ENCODE measurements at places on chromosomes 12 and 14.

- DNase-seq: no peak
Measured at GRCh38 chr12:93743999-93744689, 67.0 kb downstream of the CRADD start.

DNA sequence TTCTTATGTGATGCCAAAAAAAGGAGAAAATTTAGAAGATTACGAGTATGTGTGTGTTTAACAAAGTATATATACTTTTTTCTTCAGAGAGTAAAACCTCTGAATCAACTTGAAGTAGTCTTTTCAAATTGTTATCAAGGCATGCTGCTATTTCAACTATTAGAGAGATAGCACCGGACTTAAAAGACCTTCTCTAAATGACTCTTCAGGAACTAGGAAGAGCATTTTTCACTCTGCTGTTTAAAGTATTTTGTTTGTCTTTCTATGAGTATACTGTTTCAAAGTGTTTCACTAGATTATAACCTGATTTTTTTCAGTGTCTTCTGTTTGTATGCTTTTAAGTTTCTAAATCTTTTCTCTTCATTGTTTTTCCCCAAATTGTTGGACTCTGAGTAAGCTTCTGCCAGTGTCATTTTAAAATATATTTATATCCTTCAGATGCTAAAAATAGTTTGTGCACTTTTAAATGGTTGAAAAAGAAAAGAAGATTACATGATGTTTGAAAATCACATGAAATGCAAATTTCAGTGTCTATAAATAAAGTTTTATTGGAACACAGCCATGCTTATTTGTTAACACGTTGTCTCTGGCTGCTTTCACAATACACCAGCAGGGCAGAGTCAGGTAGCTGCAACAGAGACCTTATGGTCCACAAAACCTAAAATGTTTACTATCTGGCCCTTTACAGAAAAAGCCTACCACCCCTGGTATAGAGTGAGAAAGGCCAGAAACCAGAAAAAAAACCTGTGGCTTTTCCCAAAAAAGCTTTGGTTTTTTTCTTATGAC is 21.3 kb downstream of the CRADD start:
- peak; percentile 40 for DNase-seq

- peak; percentile 74 for DNase-seq
Measured at GRCh38 chr12:102816816-102817434, 100.1 kb downstream of the PAH start.

DNA sequence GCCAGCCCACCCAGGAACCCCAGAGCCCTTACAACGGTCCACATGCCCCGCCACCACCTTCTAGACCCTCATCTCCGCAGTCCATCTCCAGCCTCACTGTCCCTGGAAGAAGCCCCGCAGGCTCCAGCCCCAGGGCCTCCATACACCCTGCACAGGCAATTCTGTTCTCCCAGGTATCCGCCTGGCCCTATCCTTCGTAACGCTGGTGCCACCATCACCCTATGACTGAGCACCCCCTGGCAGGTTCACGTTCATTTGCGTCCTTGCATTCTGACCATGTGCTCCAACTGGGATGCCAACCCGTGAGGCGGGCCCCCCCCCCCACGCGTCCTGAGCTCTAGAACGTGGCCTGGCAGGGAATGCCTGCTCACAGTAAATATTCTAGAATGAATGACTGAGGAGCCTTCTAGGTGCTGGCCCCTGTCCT is 675 bp upstream of the SCARB1 start:
- no peak for DNase-seq

GRCh38 chr12:126069549-126070165 is 1004.4 kb downstream of the AACS start:
- DNase-seq: peak; percentile 32

GRCh38 chr12:113850309-113851056 is 115.6 kb downstream of the RBM19 start:
- no peak for DNase-seq

DNA sequence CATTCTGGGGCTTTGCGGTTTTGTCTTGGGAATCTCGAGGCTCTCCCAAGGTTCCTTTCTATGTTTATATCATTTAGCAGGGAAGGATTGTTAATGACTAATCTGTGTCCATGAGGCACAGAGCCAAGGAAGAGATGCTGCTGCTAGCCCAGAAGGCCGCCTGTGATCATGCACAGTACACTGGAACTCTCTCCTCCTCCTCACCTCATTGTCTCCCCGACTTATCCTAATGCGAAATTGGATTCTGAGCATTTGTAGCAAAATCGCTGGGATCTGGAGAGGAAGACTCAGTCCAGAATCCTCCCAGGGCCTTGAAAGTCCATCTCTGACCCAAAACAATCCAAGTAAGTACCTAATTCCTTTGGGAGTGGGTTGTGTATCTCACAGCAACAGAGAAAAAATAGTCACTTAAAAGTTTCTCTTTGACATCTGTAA is at the start of gene NR1H4:
NR1H4 (plus strand) TSS at position 151 of the 435 bp plus-strand sequence. CDS start 19,458 bp downstream, outside the sequence.
- DNase-seq: peak; percentile 39

GRCh38 chr12:7601406-7601805 is 64.3 kb downstream of the APOBEC1 start:
- DNase-seq: no peak

DNA sequence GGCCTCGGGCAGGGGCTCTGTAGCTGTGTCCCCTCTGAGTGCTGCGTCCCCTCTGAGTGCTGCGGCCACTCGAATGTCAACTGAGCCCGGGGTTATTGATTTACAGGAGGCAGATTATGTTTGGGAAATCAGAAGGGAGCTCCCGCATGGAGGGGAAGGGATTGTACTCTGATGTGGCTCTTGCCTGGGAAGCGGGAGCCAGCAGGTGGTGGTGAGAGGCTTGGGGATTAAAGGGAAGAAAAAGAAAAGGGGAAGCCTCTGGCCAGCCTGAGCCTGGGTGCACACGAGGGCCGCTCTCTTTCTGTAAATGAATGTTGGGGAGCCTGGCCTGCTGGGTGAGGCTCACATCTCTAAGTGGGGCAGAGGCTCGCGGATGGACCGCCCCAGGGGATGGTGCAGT is 143.7 kb downstream of the AACS start:
- DNase-seq: no peak

DNA sequence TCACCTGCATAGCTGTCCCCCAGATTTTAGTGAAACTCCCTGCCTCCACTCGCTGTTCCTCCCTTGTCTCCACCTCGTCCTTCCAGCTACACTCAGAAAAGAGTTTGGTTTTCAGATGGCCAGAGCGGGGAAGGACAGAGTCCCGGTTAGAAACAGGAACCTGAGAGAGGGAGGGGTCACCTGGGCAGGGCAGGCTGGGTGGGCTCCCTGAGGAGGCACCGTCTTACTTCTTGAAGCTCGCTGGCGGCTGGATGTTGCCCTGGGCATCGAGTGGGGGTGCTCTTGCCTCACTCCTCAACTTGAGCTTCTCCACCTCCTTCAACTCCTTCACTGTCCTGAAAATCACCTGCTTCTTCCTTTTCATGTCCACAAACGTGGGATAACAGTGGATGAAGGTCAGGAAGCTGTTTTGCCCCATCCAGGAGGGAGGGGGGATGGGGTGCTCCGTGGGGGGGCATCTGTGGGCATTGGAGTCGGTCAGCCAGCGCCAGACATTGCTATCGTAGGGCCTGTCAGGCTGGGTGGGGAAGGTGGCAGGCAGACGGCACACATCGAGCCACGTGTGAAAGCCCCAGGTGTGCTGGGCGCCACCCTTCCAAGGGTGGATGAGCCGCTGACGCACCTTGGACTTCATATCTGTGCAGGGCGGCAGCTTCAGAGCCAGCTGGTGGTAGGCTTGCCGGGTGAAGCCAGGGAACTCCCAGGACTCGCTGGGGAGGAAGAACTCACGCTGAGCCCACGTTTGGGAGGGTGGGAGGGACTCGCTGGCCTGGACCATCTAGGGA is 2.0 kb downstream of the TEX52 start:
- DNase-seq: no peak

DNA sequence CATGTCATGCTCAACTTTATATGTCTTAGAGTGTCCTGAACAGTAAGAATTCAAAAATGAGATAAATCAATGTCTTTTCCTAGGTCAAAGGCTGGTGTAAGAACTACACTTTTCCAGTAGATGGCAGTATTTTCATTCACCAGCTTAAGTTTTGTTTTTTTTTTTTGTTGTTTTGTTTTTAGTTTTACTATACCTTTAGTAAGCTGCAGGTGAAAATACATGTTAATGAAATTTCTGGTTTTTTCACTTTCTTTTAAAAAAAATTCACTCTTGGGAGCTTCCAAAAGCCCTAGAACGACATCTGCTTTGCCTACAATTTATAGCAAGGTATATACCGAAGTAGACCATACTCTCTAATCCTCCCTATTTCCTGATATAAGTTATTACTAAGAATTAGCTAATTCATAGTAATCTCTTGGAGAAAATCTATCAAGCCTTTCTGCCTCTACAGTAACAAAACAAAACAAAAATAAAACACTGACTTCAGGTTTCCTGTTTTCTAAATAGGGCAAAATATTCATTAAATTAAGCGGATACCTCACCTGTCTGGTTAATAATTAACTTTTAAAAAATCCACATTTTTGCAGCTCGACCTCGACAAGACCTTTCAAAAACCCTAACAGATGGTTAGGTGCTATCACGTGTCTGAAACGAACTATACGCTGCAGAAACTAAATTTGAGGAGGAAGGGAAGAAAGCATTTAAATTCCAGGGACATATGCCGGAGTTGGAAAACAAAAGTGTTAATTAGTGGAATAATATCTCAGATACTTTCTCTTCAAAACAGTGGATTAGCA is 2.7 kb upstream of the SAMD4A start:
- DNase-seq: peak; percentile 62

DNA sequence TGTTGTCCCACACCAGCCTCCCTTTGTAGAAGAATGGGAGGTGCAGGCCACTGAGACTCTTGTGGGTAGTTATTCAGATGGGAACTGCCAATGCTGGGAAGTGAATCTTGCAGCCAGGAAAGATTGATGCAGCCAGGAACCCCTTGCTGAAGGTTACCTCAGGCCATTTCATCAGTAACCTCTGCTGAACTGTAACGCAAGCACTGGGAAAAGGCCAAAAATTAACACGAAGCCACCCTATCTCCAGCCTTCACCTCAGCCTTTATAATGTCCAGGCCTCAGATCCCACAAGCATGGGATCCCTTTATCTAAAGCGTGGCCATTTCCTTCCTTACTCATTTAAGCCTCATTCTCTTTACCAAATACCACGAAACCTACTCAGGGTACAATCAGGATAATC is 211.1 kb downstream of the SPTSSA start:
- DNase-seq: no peak

- DNase-seq: no peak
Measured at GRCh38 chr12:28040246-28040645, 67.7 kb upstream of the PTHLH start.

- DNase-seq: peak; percentile 15
Measured at GRCh38 chr12:106285982-106286381, 16.6 kb upstream of the TCP11L2 start.

DNA sequence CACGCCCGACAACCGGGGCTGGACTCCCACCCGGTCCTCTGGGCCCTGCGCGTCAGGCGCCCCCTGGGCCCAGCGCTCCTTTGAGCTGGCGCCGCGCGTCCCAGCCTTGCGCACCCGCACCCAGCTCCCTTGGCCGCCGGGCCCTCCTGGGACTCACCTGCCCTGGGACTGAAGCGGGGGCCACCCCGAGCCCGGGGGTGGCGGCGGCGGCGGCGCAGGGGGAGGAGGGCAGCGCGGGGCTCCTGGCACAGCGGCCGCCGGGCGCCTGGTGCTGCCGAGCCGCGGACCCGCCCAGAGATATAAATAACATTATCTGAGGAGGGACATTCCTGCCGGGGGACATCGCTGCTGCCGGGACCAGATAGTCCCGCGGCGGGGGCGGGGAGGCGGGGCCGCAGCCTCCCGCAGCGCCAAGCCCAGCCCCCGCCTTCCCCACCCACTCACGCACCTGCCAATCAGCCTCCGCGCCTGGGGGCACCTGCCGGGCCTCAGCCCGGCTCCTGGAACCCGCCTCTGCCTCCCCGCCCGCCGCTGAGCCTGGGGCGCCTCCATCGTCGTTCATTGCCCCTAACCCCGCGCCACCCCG is at the start of gene SPTB:
SPTB (minus strand) TSS at position 273 of the 586 bp plus-strand sequence. CDS start 56,813 bp downstream, outside the sequence.
- peak; percentile 8 for DNase-seq

- peak; percentile 16 for DNase-seq
Measured at GRCh38 chr12:53651737-53652136, 24.1 kb downstream of the ATP5MC2 start.

- no peak for DNase-seq
Measured at GRCh38 chr12:89882792-89883191, 174.2 kb upstream of the ATP2B1 start.

DNA sequence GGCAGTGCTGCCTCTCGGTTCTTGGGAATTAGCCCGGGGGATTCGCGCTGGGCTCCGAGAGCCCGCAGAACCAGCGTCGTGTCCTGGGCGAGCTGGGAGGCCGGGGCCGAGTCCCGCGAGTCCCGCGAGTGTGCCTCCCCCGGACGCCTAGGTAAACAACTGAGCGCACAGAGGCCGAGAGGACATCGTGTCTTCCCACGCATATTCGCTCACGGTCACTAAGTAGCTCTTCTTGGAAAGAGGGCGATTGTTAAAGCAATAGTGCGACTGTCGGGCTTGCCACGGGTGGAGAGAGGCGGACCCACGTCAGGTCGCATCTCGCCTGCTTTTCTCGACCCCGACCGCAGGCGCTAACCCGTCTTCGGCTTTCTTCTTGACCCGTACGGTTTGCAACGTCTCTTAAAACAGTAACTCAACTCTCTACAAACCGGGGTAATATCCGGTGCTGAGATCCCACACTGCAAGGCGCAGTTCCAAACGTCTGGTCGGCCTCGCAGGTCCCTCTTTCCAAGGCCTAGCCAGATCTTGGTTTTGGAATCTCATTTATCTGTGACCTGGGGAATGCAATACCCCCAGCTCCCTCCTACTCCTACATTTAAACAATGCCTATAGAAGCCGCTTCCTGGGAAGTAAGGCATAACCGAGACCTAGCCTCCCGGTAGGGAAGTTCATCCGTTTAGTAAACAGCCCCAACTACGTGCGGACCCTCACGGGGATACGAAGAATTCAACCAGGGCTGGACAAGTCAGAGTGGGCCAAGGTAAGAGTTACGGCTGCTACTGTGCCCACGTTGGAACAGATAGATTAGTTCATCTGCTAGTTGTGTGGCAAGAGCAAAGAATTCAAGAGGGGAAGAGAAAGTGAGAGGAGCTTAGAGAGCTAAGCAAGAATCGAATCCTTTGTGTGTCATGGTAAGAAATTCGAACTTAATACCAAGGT is 736 bp upstream of the PHLDA1 start:
- DNase-seq: peak; percentile 90

DNA sequence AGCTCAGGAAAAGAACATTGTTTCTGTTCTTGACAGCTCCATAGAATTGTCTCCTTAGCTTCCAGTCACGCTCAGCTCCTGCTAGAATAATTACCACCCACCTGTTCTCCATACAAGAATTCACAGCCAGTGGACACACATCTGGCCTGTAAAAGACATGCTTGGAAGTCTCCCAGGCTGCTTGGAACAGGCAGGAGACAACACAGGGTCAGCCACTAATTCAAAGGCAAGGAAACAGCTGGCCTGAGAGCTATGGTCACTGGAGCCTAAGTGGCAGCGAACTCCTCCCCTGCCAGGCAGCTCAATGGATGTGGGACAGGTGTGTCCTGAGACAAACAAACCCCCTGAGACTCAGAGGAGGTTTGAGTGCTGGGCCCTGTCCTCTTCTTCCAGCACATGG is 22.9 kb upstream of the LTBP2 start:
- DNase-seq: no peak

- no peak for DNase-seq
Measured at GRCh38 chr14:23377573-23378563, 1.0 kb downstream of the CMTM5 start.

All from GM23248 (cell line).